ENCODE measurements at places on chromosomes 3 and 15. TPM values are rescaled to one million over a fixed set of nuclear protein-coding genes. Genes with fewer than 3 reads are reported as not detected.

- DNase-seq = no peak
Measured at GRCh38 chr3:901953-902778, 190.7 kb upstream of the CNTN6 start.

GRCh38 chr3:150421799-150422548 is 13.9 kb downstream of the TSC22D2 start:
- no peak for DNase-seq

DNA sequence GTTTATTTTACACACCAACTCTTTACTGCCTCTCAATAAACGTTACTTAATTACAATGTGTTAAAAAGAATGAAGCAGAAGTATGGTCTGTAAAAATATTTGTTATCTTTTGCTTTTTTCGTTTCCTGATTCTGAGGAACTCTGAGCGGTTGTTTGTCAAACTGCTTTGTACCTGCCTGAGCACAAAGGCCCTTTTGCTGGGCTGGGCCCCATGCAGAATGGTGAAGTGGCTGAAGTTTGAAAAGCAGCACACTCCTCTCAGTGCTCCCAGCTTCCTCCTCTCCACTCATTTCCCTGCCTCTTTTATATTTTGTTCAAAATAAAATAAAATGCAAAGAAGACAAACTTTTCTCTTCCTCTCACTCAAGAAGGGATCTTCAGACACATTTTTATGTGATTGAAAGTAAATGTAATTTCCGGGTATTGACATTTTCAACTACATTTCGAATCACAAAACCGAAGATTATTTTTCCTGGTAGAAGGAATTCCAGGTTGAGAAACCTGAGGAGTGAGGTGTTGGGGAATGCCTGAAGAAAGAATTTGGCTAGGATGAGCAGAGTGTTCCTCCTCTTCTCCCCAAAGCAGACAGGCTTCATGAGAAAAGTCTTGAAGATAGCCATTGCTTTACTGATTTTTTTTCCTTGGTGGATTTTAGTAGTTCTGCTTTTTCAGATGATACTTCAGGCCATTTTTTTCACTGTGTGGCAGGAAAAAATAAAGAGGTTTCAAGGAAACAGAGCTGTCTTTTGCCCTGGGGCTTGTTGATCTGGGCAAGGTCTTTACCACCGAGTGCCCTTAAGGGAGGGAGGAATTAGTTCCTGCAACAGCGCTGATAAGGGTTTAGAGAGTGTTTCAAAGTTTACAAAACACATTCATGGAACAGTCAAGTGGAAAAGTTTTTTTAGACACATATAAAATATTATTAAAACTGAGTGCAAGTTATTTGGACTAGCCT is 229.8 kb downstream of the NFKBIZ start:
- no peak for DNase-seq

DNA sequence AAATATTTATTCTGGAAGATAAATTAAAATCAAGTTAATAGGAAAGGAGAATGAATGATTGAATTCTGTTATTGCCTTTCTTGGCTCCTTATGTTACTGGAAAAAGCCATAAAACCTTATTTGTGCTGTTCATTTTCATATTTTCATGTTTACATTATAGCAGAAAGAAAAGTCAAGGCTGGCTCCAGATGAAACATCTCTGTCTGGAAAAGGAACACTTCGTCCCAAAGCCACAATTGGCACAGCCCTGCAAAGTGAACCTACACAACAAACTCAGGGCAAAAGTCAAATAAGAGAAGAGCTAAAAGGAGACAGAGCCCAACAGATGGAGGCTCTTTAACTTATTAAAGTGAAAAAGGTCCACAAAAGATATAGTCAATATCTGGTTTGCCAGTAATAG is 73.4 kb downstream of the GTPBP8 start:
- DNase-seq = no peak

DNA sequence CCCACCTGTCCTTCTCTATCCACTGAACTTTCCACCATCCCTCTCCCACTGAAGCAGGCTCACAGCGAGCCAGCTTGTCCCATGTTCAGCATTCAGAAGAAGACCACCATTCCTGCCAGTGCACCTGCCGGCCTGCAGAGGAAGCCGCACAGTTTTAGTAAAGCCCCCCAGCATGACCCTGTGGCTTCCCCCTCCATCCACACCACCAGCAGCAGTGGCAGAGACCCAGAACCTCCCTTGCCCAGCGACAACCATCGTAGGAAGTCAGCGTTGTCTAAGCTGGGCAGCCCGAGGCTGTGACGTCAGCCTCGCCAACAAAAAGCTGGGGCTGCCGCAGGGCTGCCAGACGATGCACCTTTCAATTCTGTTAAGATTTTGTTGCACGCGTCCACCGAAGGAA is 66.6 kb upstream of the TAMM41 start:
- DNase-seq = no peak

DNA sequence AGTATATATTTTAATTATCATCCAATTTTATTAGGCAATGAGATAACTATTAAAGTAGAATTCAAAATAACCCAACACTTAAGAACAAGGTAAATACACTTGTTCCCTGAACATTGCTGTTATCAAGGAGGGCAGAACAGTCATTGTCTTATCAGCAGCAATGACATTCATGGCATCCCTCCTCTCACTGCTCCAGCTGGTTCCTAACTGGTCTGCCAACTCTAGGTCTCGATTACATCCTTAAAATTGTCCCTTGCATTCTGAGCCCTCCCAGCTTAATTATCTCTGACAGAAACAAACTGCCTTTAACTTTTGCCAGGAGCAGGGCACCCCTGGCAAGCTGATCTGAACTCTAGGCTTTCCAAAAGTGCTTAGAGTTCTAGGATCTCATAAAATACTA is 14.0 kb upstream of the DYNC1LI1 start:
- DNase-seq = no peak

GRCh38 chr3:171860830-171861535 is 17.8 kb downstream of the TMEM212 start:
- no peak for DNase-seq

GRCh38 chr3:101944308-101944707 is 95.0 kb downstream of the NFKBIZ start:
- DNase-seq = no peak

DNA sequence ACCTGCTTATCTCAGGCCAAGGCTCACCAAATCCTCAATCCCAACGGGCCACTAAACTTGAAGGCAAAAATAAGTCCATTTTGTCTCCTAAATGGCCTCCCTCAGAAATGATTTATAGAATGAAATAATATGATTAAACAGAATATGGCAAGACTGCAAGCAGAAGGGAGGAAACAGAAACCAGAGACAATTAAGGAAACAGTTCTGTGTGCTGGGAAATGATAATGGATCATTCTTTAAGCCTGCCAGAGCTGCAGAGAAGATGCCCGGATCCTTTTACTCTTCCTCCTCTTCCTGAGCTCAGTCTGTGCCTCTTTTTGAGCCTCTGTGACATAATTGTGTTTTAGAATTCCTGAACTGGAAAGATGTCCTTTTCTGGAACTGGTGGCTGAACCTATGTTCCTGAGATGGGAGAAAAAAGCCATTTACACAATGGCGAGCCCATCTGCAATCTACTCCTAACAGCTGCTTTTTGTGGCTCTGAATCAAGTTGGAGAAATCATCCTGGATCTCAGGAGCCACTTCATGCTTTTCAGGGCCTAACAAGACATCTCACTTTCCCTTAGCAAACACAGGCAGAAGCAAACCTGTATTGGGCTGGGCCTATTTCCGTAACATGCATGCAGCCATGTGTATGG is 2.8 kb upstream of the ABHD2 start:
- DNase-seq = no peak

- no peak for DNase-seq
Measured at GRCh38 chr3:184029443-184029842, 2.1 kb upstream of the HTR3D start.

GRCh38 chr3:18369551-18370185 is 55.5 kb downstream of the SATB1 start:
- no peak for DNase-seq

GRCh38 chr15:65937054-65937453 is 67.8 kb downstream of the RAB11A start:
- DNase-seq = no peak

GRCh38 chr3:131348911-131349310 is 32.7 kb upstream of the NUDT16 start:
- no peak for DNase-seq

- no peak for DNase-seq
Measured at GRCh38 chr15:80461356-80462095, 57.3 kb downstream of the ARNT2 start.

GRCh38 chr3:197393711-197394110 is 95.3 kb upstream of the DLG1 start:
- no peak for DNase-seq

The DLL4 gene
- total RNA-seq = 11.8 TPM

The ATP11B gene
- 165 TPM for total RNA-seq

The PRR20G gene
- not detected for total RNA-seq
